Lower lobe of right lung (tissue), 2 donors: ENCODE measurements at places on chromosomes 1 and 21.
A peak's percentile ranks its signal among the peaks of the same experiment; 100 is the strongest.

DNA sequence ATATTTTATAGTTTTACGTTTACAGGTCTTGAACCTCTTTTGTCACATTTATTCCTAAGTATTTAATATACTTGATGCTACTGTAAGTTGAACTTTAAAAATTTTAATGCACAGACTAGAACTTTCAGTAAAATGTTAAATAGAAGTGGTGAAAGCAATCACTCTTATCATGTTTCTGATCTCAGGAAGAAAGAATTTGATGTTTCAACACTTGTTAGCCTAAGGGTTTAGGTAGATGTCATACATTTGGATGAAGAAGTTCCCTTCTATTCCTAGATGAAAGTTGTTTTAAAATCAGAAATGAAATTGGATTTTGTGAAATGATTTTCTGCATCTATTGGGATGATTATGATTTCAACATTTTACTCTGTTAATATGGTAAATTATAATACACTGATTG is 63.6 kb upstream of the TTLL7 start:
- no peak for DNase-seq

DNA sequence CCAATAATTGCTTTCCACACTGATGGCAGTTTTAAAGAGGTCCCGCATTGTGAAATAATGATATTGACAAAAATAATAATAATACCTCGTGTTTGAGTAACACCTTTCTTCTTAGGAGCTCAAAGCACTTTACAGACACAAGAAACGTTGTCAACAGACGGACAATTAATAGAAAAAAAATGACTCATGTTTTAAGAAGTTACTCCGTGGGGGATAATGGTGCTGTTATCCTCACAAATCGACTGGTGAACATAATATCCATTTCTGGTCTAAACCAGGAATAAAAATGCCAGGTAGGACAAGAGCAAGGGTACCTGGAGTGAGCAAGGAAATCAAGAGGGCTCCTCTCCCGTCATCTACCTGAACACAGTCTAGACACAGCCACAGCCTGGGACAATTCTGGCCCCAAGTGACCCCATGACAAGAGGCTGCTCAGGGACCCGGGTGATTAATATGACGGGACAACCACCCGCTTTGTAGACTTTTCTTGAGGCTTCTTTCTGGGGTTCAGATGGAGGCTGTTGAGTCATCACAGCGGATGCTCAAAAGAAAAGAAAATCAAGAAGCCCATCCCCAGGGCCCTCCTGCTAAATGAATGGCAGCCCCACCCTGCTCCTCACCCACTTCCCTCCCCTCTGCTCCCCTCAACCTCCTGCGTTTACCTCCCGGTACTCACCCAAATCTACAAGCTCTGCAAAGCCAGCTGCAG is 146.2 kb upstream of the IRF2BP2 start:
- no peak for DNase-seq

GRCh38 chr1:7526867-7527732 is 244.0 kb upstream of the VAMP3 start:
- DNase-seq: peak; percentile 20

DNA sequence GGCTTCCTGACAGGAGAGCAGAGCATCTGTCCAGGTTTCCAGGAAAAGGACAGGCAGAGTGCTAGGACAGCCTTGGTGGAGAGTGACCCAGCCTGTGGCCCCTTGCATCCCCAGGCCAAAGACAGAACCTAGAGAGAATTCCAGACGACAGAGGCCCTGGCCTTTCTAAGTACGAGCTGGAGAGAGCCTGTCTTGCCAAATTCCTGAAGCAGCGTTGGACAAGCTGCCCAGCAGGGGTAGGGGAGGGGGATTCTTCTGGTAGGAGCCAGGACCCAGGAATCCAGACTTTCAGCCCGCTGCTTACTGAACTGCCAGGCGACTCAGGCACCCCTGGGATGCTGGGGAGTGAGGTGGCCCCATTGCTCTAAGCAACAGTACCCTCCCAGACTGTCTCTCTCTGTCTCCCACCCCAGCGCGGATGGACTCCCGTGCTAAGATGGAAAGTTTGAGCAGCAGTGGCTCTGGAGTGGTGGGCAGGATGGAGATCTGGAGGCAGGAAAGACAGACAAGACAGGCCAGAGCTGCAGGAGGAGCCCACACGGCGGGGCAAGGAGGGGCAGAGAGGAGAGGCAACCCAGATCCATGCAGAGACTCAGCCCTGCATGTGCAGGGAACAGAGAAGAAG is 8.8 kb upstream of the PEAR1 start:
- no peak for DNase-seq

- no peak for DNase-seq
These were observed 4.3 kb upstream of the GLUL start for GRCh38 chr1:182395906-182396305.

DNA sequence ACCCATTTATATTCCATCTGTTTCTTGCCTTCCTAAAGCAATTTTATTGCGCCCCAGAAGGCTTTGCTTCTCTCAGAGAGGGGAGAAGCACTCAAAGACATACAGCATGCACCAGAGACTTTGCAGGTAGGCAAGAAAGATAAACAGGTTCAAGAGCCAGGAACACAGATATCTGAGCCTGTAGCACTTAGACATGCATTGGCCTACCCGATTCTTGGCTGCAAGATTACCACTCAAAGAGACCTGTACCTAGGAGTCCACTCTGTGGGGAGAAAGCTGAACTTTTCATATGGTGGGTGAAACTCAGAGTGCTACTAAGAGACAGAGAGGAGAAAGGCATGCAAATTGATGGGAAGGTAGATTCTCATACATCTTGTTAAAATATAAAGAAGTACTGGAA is 609.4 kb upstream of the PKN2 start:
- no peak for DNase-seq

DNA sequence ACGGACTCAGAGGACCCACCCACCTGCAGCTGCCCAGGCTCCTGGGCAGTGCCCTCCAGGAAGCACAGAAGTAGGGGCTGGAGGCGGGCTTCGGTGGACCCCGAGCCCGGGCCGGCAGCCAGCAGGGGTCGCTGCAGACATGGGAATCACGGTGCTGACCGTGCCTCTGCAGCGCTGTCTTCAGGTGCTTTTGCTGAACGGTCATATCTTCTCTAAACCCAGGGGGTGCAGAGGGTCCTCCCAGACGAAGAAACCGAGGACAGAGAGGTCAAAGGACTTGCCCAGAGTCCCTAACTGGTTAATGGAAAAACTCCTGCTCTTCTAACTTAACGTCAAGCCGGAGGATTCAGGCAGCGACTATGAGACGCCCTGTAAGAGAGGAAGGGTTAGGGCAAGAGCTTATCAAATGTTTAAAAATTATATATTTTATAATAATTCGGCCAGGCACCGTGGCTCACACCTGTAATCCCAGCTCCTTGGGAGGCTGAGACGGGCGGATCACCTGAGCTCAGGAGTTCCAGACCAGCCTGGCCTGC is 21.5 kb upstream of the LEFTY2 start:
- DNase-seq: peak; percentile 67

DNA sequence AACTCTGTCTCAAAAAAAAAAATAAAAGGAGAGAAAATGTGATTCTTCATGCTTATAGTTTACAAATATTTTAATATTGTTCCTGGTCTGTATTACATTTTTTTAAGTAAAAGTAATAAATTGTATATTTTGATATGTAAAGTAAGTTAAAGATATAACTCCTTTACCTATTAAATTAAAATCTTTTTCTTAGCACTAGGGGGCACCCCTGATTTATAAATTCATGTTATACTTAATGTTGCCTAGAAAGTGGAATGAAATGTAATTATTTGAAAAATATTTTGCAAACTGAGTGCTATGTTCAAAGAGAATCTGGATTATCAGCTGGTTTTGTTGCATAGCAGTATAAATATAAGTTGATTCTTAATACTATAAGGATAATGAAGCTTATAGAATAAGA is 49.2 kb downstream of the RALGPS2 start:
- no peak for DNase-seq

- DNase-seq: no peak
These were observed 6.4 kb upstream of the S100A8 start for GRCh38 chr1:153397051-153397923.

- DNase-seq: no peak
These were observed 61.1 kb downstream of the HNRNPR start for GRCh38 chr1:23282957-23283356.

- DNase-seq: no peak
These were observed 42.0 kb downstream of the PCSK9 start for GRCh38 chr1:55081188-55081904.

GRCh38 chr1:1048765-1049164 is 25.3 kb downstream of the RNF223 start:
- DNase-seq: no peak

DNA sequence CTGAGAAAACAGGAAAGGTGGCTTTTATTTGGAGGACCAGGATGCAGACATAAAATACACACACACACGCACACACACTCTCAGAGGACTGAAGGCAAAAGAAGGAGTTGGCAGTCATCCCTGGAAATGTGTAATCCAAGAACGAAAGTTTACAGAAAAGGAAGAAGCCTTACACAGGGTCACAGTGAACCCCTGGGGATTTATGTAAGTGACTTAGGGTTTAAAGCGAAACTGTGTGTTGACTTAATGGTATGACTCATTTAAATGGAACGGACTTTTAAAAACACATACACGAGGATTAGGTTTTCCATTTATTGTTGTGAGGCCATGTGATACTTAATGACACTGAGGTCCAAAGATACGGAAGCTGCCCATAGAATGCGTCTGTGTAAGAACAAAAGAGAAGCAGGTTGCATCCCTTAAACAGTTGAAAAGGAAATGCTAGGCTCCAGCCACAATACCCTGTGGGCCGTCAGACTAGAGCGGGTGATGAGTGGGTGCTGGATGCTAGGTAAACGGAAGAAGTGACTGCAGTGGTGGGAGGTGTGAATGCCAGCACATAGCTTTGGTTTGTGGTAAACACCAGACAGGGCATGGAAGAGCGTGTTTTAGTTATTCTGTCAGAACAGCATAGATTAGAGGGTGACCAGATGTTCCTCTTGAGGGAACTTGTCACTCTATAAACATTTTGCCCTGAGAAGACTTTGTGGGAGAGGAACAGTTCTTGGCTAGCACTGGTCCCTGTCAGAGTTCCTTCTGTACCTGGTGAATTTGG is 21.6 kb upstream of the BCL10 start:
- no peak for DNase-seq

DNA sequence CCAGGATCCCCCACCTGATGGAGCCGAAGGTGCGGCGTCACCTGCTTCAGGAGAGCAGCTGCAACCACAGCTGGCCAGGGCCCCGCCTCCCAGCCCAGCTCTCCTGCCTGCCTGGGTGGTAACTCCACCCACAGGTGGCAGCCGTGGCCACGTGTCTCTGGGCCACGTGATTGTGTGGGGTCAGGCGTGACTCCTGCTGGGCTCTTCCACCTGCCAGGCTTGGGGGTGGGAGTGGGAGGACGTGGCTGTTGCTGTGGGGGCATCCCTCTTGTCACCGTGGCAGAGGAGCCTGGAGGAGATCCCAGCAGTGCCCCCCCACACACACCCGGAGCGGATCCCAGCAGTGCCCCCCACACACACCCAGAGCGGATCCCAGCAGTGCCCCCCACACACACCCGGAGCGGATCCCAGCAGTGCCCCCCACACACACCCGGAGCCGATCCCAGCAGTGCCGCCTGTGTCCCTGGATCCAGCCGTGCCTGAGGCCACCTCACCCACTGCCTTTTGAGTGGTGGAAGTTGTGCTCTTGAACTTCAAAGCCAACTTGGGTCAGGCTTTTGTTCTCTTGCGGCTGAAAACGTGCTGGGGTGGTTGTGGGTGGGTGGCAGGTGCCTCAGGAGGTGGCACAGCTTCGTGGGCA is 32.2 kb downstream of the POFUT2 start:
- DNase-seq: no peak

DNA sequence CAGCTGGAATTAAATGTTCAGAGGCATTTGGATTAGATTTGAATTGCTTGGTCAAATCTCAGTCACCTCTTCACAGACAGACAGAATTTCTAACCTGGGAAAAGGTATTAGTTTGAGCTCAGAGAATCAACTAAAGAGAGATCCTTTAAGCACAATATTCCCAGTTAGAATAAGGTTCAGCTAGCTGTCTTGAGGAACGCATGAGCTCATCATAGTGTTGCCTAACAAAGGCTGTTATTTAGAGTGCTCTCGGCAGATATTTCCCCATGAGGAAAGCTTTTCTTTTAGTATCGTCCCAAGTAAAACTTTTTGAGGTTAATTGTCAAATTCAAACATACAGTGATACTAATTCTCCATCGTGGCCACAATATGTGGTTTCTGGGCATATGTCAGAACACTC is 269.9 kb downstream of the HLX start:
- DNase-seq: no peak

DNA sequence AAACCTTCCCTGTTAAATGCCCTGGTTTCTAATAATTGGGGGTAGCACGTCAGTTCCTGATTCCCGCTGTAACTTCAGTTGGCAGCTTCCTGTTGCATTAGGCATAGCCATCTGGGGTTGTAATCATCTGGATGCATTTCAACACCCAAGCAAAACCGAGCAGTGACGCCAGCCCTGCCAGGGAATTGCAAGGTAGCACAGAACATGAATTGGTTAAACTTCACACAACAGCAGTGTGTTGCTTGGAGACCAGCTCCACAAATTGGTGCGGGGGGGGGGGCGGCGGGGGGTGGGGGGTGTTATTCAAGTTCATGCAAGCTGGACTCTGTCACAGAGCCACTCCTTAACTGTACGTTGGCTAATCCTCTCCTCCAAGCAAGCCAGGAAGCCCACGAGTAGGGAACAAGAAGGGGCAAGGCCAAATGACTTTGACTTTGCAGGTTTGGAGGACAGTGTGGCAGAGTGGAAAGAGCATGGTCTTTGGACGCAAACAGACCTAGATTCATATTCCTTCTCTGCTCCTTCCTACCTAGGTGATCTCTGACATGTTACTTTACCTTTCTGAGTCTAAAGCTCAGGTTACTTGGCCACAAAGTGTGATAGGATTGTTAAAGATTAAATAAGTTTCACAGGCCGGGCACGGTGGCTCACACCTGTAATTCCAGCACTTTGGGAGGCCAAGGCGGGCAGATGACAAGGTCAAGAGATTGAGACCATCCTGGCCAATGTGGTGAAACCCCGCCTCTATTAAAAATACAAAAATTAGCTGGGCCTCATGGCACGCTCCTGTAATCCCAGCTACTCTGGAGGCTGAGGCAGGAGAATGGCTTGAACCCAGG is 4.7 kb downstream of the LAX1 start:
- DNase-seq: peak; percentile 80

DNA sequence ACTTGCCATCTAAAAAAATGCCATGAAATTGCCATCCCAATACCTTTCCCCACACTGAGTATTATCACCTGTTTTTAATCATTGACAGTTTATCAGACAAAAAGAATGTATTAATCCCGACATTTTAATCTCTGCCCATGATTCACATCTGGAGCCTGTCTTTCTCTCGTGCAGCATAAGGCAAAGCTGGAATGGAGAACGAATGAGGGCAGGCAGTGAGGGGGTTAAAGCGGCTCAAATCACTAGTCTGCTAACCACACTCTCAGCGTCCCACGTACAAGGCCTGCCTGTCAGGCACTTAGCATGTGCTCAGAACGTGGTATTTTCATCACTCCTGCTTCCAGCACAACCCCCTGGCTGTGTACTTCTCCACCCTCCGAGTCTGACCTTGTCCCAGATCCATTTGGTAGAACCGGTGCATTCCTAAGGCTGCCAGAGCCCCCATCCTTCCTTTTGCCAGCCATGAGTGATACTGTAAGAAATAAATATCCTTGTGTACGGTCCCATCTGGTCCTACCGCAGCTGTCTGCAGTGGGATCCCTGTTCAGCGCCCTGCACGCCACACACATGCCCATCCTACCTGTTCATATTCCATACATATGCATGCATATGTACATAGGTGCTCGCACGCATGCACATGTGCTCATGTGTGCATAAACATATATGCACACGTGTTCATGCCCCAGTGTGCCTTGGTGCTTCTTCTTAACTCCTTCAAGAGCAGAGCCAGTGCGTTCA is 34.6 kb upstream of the FHAD1 start:
- DNase-seq: no peak

GRCh38 chr1:226610671-226611070 is 62.1 kb downstream of the STUM start:
- no peak for DNase-seq

- no peak for DNase-seq
These were observed 37.1 kb downstream of the ATF6 start for GRCh38 chr1:161803181-161803580.
